ENCODE measurements at places on chromosomes 6 and 20.
A peak's percentile ranks its signal among the peaks of the same experiment; 100 is the strongest.

- DNase-seq: no peak
Measured at GRCh38 chr6:138493413-138493812, 5.9 kb downstream of the NHSL1 start.

DNA sequence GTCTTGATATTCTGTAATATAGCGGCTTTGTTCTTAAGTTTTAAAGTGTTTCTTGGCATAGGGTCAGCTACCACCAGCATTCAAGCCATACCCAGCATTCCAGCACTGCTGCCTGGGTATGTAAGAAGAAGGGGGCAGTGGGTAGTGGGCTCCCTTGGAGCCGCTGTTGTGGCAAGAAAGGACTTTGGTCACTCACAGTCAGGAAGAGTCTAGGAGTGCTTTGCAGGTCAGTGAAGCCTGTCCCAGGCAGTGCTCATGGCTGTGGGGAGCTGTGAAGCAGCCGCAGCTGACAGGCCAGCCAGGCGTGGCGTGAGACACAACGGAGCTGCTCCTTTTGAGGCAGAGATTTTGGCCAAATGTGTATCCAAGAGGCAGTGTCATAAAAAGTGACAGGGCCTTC is 512.0 kb downstream of the CDKAL1 start:
- no peak for DNase-seq

GRCh38 chr20:36599912-36600345 is 5.7 kb upstream of the RAB5IF start:
- DNase-seq: no peak

GRCh38 chr20:31560094-31560745 is 44.9 kb upstream of the ID1 start:
- DNase-seq: peak; percentile 76

DNA sequence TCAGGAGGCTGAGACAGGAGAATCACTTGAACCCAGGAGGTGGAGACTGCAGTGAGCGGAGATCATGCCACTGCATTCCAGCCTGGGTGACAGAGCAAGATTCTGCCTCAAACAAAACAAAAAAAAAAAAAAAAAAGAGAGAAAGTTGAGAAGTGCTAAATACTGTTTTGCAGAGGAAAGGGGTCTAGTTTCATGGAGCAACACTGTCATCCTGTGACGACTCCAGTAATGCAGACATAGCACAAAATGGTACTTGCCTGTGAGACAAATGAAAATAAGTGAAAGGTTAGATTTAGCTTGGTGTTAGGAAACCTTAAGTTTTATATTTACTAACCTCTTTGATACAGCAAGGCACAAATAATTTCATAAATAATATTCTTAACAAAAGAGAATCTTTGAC is 29.7 kb downstream of the CEP162 start:
- DNase-seq: no peak

- DNase-seq: no peak
Measured at GRCh38 chr6:82419859-82420258, 56.2 kb downstream of the TPBG start.

DNA sequence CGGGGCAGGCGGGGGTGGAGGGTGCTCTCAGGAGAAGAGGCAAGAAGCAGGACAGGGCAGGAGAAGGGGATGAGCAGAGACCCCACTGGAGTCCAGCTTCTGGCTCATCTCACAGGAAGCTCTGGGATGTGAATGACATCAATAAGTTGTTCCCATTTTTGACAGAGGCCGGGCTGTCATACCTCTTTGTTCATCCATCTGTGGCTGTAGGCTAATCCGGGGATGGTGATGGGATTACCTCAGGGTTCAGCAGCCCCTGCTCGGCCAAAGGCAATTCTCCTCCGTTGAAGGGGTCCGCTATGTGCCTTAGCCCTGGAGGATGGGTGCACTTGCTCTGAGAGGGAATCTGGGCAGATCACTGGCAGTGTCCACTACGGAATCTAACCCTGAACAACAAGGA is 3.3 kb upstream of the TMC2 start:
- no peak for DNase-seq

GRCh38 chr6:155125906-155126305 is 130.8 kb downstream of the TIAM2 start:
- DNase-seq: no peak

DNA sequence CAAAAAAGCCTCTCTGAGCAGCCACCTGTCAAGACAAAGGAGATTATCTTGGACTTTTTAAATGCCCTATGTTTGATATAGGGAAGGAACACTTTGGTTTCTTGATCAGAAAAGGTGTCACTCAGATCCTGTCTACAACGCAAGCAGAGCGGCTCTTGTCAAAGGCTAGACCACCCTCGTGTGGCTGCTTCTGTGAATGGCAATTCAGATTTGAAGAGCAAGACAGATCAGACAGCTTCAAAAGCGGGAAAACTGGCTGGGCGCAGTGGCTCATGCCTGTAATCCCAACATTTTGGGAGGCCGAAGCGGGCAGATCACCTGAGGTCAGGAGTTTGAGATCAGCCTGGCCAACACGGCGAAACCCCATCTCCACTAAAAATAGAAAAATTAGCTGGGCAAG is 10.1 kb upstream of the NXT1 start:
- peak; percentile 24 for DNase-seq

- no peak for DNase-seq
Measured at GRCh38 chr6:10381133-10381829, 33.6 kb downstream of the TFAP2A start.

- DNase-seq: no peak
Measured at GRCh38 chr6:166950443-166950821, 5.9 kb downstream of the RNASET2 start.

GRCh38 chr20:7189231-7189630 is 421.7 kb downstream of the BMP2 start:
- DNase-seq: no peak

DNA sequence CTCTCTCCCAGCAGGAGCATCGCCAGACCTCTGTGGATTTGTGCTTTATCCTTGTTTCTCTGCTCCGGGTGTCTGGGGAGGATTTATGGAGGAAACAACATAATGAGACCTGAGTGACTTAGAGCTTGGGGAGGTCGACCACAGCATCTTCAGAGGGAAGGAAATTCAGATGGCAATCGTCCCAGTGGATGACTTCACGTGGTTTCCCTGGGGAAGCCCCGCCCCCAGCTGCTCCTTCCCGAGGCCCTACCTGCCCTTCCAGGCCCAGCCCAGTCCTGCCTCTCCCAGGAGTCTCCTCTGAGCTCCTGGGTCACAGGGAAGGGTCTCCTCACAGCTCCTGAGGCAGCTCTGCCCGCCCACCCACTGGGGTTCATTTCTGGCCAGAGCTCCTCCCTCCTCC is 430.3 kb upstream of the SULF2 start:
- no peak for DNase-seq

DNA sequence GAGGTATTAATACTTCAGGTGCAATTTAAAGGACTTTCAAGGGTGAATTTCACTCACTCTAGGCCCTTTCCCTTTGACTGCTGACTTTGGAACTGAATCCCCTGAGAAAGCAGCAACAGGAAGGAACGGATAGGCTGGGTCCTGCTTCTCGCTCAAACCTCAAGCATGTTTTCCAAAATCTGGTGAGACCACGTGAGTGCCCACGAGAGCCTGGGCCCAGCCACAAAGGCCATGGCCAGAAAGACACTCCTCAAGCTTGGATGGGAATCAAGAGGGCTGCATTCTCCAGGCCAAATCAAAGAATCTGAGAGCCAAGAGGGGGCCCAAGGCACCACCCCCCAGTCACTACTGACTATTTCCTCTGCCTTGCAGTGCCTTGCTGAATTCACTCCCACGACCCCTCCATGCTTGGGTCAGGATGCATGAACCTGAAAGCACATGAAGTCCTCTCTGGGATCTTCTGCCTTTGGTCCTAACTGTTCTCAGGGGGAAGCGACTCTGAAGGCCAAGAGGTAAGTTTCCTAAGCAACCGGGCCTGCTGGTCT is 146.1 kb downstream of the NFATC2 start:
- no peak for DNase-seq

GRCh38 chr20:23320317-23320716 is 30.3 kb upstream of the NXT1 start:
- no peak for DNase-seq

DNA sequence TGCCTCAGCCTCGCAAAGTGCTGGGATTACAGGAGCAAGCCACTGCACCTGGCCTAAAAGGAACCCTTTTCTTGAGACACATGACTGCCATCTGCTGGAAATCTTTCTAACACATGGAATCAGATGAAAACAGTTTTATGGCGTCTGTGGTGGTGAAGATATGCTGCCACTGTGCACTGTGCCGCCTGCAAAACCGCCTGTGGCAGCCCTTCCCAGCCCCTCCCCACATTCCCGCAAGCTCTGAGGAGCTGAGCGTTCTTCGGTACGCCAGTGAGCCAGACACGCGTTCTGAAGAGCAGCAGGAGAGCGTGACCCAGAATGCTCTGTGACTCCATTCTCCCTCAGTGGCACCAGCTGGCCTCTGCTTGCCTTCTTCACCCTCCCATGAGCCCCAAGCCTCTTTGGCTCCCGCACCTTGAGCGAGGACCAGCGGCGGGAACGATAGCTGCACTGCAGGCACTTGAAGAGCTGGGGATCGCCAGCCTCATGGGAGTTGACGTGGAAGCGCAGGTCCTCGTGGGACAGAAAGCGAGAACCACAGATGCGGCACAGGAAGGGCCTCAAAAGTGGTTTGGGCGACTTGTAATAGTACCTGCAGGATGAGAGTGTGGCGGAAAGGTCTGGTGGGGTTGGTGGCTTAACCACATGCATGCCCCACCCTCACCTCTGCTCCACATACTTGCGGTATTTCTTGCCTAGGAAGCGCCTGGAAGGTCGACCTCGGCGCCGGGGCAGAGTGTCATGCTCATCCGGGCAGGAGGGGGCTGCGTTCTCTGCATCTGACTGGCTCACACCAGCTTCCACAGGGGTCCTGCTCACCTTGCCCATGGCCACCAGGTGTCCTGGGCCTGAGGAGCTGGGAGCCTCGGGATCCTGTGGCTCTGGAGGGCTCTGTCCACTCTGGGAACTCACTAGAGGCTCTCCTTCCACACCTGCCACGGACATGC is 8.7 kb downstream of the ZNF335 start:
- peak; percentile 75 for DNase-seq

GRCh38 chr6:154605882-154606370 is 95.4 kb upstream of the CNKSR3 start:
- DNase-seq: no peak

GRCh38 chr6:125004198-125004597 is 42.0 kb downstream of the RNF217 start:
- DNase-seq: no peak

GRCh38 chr6:46909371-46909770 is 12.4 kb downstream of the ADGRF5 start:
- DNase-seq: no peak

- peak; percentile 26 for DNase-seq
Measured at GRCh38 chr20:31920275-31920855, 31.5 kb downstream of the PDRG1 start.

DNA sequence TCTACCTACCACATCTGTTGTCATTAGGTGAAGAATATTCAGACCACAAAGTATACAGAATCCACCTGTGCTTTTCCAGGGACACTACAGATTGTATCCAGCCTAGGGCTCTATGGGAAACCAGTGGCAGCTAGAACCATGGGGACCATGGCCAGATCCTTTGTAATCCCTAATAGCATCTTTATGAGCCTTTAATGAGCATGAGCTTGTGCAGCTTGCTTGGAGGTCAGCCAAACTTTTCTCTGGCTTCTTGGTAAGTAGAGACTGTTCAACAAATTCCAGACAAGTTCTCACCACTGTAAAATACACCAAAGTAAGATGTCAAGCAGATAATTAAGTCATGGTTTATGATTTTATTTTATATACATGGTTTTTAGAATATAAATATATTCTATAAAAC is 301.6 kb upstream of the ADGRB3 start:
- no peak for DNase-seq

- no peak for DNase-seq
Measured at GRCh38 chr6:157385482-157385881, 4.5 kb downstream of the ZDHHC14 start.

DNA sequence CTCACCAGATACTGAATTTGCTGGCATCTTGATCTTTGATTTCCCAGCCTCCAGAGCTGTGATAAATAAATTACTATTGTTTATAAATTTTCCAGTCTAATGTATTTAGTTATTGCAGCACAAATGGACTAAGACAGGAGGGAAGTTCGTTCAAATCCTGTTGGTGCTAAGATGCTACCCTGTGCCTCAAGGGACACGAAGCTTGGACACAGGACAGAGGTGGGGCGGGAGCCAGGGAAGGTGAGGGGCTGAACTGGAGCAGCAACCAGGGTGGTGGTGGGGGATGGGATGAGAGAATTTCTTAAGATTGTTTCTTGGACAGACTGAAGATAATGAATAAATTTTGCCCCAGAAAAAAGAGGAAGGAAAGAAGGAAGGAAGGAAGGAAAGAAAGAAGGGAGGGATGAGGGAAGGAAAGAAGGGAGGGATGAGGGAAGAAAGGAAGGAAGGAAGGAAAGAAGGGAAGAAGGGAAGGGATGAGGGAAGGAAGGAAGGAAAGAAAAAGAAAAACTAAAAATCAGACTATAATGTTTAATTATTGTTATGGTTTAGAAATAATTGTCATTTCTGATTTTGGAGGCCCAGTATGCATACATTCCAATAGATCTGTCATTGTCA is 127.2 kb downstream of the CDC5L start:
- no peak for DNase-seq

DNA sequence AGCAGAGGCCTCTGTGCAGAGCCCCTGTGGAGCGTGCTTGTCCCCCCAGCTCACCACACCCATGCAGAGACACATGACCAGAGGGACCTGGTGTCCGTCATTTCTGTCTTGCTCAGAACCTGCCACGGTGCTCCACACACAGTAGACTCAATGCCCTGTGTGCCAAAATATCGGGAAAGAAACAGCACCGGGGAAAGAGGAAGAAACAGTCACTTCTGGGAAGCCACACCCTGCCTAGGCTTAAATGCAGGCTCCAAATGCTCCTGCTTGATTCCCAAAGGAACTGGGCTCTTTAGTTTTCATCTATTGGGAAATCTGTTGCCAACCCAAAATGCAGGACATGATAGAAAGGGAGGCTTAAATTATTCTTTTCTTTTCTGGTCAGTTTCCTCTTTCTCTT is 503.9 kb downstream of the CD83 start:
- DNase-seq: no peak

DNA sequence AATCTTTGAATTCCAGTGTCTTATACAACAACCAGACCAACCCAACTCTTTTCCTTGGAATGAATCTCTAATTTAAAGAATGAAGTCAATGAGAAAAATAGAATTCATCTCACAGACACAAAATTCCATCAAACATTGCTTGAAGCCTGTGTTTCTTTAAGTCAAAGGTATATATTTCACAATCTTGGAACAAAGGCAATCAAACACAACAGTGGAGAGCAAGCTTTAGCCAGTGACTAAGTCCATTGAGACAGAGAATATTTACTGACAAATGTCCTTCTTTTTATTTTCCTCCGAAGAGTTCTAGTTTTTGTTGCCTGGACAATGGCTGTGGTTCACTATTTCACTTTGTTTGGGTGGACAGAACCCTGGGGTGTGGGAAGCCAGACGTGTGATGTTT is 35.8 kb downstream of the MEP1A start:
- DNase-seq: no peak

- DNase-seq: no peak
Measured at GRCh38 chr6:27472182-27472616, 706 bp downstream of the ZNF184 start.

- no peak for DNase-seq
Measured at GRCh38 chr6:2804516-2804915, 37.1 kb downstream of the SERPINB1 start.

All from small intestine (tissue), 16 donors.